ENCODE measurements at places on chromosomes 6 and 20.

- no peak overlapping the region for H3K27ac ChIP-seq
- no peak for DNase-seq
- no peaks in the 10 kb centered on the region for H3K4me1 ChIP-seq
- H3K27me3 ChIP-seq = peaks cover 55% of the 10 kb centered on the region
These were observed 47.1 kb upstream of the PMEPA1 start for GRCh38 chr20:57756921-57757320.

DNA sequence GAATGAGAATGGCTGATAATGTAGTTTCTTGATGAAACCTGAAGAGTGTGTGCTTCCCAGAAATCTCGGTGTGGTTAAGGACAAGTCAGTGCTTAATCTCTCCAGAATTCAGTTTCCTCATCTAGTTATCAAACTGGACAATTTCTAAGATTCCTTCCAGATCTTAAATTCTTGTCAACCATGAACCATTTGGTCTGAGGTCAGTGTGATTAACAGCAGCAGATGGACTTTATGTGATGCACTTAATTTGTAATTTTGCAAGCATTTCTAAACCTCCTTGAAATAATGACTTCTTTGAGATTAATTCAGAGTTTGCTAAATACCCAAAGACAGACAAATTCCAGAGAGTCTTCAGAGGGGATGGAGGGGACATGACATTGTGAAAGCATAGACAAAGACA lies 160.3 kb downstream of the KIF16B start:
- H3K4me1 ChIP-seq = no peaks in the 10 kb centered on the region
- H3K4me3 ChIP-seq = no peak overlapping the region
- no peaks in the 10 kb centered on the region for H3K36me3 ChIP-seq

GRCh38 chr20:23637282-23638221 lies at the start of gene CST3:
Gene CST3, minus strand, starts transcription at chr20:23637955. Its CDS starts 93 bp downstream, at chr20:23637862.
- H3K4me1 ChIP-seq = no peaks in the 10 kb centered on the region
- H3K27me3 ChIP-seq = no peaks in the 10 kb centered on the region
- H3K27ac ChIP-seq = no peak within 1 kb of the TSS
- peak within 1 kb of the TSS; percentile 93 for H3K4me3 ChIP-seq
- peak; percentile 70 for DNase-seq
- H3K36me3 ChIP-seq = no peaks in the 10 kb centered on the region

DNA sequence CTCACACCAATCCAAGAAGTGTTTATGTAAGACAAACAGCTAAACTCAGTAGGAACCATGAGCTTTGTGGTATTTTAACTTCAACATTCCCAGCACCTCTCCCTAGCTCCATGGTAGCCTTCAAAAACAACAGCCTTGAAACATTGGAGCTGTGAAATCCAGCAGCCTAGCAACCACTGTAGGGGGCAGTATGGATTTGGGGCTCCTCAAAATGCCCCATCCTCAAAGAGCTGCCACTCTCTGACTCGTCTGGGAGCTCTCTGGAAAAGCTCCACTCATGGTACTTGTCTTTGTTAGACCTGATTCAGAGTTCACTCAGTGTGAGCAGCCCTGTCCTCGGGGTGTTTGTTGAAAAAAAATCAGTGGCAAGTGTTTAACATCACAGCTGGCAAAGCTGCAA lies 82.9 kb downstream of the KIF6 start:
- H3K36me3 ChIP-seq = no peaks in the 10 kb centered on the region
- H3K4me3 ChIP-seq = no peak overlapping the region
- no peak for DNase-seq
- H3K4me1 ChIP-seq = no peaks in the 10 kb centered on the region

- H3K4me3 ChIP-seq = no peak overlapping the region
- no peak overlapping the region for H3K27ac ChIP-seq
- no peaks in the 10 kb centered on the region for H3K36me3 ChIP-seq
- no peak for DNase-seq
- H3K27me3 ChIP-seq = no peaks in the 10 kb centered on the region
- H3K4me1 ChIP-seq = no peaks in the 10 kb centered on the region
These were observed 288.5 kb upstream of the STXBP5 start for GRCh38 chr6:146915671-146916127.

Measured in MM.1S (cell line).